Foreskin melanocyte (primary cell): ENCODE measurements at places on chromosomes 16 and 17.

- DNase-seq, result no peak
Observed at GRCh38 chr16:74279266-74279665, 17.3 kb upstream of the PSMD7 start.

DNA sequence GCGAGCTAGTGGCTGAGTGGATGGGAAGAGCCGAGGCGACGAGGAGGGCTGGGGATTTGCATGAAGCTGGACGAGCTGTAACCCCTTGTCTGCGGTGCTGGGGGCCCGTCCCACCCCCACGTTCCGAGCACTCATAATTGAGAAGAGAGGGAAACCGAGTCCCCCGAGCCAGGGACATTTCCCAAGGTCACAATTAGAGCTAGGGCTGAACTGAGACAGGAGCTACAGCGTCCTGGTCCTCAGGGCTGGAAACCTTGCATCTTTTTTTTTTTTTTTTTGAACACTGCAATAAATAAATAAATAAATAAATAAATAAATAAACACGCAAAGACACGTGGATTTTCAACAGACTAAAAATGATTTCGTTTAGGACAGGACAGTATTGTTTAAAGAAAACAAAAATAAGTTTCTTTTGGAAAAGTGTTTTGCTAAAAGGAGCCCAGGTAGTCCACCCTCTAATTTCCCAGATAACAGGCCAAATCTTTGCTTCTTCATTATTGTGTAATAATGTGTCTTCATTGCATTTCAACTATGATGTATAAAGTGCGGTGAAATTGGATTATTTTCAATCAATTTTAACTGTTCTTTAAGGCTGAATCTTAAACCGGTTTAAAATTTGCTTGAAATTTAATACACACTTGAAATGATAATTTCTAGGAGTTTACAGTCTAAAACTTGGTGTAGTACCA lies 992 bp downstream of the GDPD1 start:
- DNase-seq, result no peak

- peak; percentile 68 for DNase-seq
Observed at GRCh38 chr16:70428178-70428998, 10.5 kb downstream of the ST3GAL2 start.

DNA sequence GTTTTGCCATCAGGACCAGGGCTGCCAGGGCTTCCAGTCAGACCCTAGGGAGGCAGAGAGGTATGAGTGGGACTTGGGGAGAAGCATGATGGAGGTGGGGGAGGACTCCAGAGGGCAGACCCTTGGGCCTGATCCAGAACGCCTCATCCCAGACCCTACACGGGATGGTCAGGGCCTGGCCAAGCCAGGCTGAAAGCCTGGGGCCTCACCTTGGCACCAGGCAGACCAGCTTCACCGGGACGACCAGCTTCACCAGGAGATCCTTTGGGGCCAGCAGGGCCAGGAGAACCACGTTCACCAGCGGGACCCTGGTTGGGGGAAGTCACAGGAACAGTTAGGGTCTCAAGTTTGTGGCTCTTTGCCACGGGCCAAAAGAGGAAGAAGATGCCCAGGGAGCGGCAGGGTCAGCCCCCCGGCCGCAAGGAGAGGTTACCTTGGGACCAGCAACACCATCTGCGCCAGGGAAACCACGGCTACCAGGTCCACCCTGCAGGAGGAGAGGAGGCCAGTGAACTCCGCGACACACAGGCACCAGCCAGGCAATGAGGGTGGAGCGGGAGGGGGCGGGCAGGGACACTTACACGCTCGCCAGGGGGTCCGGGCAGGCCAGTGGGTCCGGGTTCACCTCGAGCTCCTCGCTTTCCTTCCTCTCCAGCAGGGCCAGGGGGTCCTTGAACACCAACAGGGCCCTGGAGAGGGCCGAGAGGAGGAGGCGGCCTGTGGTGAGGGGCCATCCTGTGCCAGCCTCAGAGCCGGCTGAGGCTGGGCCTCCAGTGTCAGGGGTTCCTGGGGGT lies 7.1 kb downstream of the COL1A1 start:
- no peak for DNase-seq

DNA sequence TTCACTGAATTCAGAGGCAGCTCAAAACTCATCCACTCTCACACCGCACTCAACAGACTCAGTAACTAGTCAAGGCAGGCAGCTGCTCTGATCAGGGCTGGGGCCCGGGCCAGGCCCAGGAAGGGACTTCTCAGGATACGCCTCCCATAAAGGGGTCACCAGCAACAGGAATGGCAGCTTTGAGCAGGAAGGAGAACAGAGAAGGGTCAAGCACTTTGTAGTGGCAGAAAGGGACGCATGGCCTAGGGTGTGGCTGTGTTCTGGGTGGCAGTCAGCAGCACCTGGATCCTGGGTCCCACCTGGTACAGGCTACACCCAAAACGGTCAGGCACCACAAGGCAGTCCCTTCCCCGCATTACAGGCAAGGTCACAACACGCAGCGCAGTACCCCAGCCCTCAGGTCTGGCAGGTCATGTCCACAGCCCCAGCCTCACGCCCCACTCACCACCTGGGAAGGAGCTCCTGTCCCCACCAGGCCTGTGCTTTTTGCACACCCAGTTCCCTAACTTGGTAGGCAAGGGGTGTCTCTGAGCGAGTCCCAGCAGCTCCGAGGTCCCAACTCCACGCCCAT lies 99.7 kb downstream of the ZNF778 start:
- DNase-seq, result no peak

GRCh38 chr16:30119428-30119827 lies 3.6 kb downstream of the MAPK3 start:
- no peak for DNase-seq

DNA sequence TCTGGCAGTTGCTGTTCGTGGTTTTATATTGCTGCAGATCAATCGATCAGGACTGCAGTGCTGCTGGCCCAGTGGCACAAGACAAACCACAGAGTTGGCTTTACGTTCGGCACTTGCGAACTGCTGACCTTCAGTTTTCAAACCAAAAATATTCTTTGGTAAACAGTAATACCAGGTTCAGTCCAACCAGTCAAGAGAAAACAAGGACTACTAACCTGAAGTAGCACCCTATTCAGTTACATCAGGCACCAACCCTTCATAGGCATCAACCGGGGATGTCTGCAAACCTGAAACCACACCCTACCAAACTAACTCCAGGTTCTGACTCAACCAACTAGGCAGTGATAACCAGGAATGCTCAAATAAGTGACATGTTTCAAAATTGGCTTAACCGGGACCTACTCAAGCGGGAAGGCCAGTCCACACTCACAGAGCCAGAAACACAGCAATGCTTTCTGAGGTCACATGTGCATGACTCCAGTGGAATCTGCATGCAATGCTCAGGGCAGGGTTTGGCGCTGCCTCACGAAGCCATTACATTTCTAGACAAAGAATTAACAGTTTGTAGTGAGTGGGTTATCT lies 91.1 kb downstream of the SMG6 start:
- DNase-seq, result peak; percentile 83

GRCh38 chr16:3578610-3579551 lies 1.7 kb upstream of the NLRC3 start:
- peak; percentile 76 for DNase-seq

GRCh38 chr17:9402590-9403199 lies 172.9 kb downstream of the STX8 start:
- peak; percentile 34 for DNase-seq

DNA sequence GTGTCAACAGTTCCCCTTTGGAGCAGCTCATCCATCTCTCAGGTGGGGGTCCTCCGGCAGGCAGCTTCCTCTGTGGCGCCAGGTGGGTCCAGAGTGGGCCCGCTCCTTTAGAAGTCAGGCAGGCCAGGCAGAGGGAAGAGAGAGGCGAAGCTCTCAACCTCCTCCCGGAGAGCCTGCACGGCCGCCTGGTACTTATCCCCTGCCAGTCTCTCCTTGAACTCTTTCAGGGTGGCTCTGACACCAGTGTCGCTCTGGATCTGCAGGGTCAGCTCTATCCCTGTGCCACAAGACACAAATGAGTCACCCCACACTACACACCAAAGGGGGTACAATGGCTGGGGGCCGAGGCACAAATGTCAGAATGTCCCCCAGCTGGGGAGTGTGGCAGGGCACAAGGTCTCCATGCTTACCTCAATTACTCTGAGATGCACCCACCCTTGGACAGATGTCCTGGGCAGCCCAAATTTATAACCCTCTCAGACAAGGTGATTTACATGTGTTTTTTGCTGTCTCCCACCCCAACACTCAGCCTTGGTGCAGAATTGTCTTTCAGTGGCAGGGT lies 13.6 kb downstream of the SMCR8 start:
- no peak for DNase-seq

DNA sequence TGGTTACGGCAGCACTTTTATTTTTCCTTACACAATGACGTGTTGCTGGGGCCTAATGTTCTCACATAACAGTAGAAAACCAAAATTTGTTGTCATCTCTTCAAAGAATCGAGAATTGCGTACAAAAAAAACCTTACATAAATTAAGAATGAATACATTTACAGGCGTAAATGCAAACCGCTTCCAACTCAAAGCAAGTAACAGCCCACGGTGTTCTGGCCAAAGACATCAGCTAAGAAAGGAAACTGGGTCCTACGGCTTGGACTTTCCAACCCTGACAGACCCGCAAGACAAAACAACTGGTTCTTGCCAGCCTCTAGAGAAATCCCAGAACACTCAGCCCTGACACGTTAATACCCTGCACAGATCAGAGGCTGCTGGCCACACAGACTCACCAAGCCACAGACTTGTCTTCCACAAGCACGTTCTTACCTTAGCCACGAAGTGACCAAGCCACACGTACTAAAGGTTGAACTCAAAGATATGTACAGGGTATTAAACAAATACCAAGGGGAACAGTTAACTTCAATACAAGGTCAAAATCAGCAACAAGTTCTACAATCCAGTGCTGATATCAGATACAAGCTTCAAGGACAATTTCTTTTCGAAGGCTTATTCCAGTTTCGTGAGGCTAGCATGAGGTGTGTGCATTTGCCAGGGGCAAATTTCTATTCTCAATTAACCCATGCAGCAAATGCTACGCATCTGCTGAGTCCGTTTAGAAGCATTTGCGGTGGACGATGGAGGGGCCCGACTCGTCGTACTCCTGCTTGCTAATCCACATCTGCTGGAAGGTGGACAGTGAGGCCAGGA lies 2.4 kb downstream of the ACTG1 start:
- DNase-seq, result no peak

GRCh38 chr17:6099492-6099891 lies 29.3 kb downstream of the WSCD1 start:
- DNase-seq, result no peak

DNA sequence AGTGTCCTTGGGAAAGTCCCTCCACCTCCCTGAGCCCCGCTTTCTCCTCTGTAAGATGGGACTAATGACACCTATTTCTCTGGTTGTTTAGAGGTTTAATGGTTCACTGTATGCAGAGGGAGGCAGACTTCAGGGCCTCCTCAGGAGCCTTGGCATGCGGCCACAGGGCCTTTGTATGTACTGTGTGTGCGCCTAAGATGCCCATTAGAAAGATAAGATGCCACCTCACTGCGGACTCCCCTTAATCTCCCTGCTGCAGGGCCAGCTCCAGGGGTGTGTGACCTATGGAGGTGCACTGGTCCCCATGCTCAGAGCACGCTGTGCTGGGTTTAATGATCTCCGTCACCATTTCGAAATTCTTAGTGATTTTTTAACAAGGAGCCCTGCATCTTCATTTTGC lies 59.3 kb downstream of the TMEM235 start:
- no peak for DNase-seq

GRCh38 chr16:505479-506245 lies 21.9 kb upstream of the CAPN15 start:
- DNase-seq, result no peak
